ENCODE measurements at places on chromosomes 13 and 19.

- DNase-seq = peak; percentile 54
These were observed 29.9 kb upstream of the IRS2 start for GRCh38 chr13:109816112-109816807.

DNA sequence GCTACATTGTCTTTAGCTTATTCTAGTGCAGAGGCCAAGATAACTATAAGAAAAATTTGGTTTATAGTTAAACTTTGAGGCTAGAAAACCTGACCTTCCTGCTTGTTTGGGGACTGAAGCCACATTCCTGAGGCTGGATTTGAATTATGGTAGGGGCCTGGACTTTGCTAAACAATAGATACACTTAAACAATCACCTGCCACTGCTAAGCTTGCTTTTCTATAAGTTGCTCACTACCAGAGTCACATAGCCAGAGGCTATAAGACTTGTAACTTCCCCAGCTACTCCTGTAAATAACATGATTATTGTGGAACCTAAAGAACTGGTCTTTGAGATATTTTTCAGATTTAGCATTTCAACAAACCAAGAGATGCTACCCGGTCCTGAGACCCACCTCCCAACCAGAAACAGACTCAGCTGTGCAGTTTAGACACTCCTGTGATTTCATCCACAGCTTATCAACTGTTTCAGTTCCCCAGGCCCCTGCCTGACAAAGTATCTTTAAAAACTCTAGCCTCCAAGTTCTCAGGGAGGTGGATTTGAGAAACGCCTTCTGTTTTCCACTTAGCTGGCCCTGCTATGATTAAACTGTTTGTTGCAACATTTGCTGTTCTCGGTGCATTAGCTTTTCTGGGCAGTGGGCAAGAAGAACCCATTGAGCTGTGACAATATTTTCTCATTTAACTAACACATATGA lies 77.7 kb downstream of the MIPEP start:
- no peak for DNase-seq

DNA sequence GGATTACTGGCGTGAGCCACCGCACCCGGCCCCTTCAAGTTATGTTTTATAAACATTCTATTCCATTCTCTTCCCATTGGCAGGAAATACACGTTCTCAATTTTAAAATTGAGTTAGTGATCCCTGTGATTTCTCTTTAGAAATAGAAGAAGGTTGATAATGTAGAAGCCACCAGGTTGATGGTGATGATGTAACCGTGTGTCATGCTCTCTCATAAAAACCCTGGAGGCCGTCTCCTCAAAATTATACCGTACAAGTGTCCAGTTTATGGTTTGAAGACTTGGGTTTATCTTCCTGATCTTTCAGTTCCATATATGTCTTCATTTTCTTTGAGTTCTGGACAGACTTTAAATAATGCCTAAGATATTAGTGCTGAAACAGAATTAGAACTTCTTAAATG lies 32.2 kb downstream of the COG3 start:
- DNase-seq = no peak

- DNase-seq = no peak
These were observed 60.9 kb downstream of the LIG4 start for GRCh38 chr13:108154421-108154858.

- DNase-seq = peak; percentile 82
These were observed 51.0 kb downstream of the LYL1 start for GRCh38 chr19:13051557-13052165.

DNA sequence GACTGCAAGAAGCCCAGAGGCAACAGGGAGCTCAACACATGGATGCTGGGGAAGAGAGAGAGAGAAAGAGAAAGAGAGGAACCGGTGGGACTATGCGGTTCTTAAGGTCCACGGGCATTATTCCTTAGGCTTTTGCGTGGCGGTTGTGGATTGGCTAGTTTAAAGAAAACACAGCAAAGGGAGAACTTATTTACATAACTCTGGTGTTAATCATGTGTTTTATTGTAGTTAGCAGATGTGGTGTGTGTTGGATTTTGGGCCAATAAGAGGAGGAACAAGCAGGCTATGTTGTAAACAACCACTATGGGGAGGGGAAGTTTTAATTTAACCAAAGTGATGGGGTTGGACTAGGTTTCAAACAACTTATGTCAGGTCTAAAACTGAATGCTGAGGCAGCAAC lies 275.3 kb upstream of the KLF12 start:
- no peak for DNase-seq

- no peak for DNase-seq
These were observed 42.1 kb upstream of the C1QTNF9 start for GRCh38 chr13:24267274-24267673.

- DNase-seq = no peak
These were observed 62.9 kb upstream of the SPATA13 start for GRCh38 chr13:24097667-24098066.

DNA sequence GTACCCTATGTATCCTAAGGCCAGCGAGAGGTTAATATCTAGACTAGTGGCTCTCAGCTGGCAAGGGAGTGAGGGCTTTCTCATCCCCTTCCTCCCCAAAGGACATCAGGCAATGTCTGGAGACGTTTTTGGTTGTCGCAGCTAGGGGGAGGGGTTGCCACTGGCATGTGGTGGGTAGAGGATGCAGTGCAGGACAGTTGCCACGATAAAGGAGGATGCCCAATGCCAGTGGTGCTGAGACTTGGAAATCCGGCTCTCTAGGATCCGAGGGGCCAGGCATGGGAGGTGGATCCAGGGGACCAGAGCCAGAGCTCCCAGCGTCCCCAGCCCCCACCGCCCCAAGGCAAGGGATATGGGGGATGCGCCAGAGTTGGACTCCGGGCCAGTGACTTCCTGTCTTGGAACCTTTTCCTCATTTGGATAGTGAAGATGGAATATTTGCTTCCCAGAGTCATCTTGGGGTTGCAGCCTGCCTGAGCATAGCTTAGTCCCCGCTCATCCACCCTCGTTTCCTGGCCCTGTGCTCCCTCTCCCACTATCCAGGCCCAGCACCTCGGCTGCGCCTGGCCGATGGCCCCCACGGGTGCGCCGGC lies 4.9 kb downstream of the SSC5D start:
- no peak for DNase-seq

DNA sequence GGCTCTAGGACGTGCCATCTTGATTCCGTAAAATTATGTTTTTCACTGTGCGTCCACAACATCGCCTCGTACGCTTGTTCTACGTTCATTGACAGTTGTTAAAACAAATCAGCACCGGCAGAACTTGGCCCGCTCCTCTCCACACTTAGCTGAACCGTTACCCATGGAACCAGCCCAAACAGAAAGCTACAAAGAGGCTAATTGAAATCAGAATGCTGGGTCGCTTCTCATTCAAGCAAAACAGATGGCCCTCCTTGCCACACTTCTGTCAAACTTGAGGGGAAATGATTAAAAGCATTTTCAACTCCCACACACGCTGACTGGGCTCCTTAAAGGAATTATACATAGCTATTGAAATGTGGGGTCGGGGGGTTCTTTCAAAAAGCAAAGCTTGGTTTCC lies 71.6 kb downstream of the TM9SF2 start:
- peak; percentile 5 for DNase-seq

- no peak for DNase-seq
These were observed 782 bp upstream of the JUND start for GRCh38 chr19:18282021-18282787.

- no peak for DNase-seq
These were observed 411.6 kb upstream of the SLITRK5 start for GRCh38 chr13:87259479-87260083.

- DNase-seq = no peak
These were observed 83.9 kb downstream of the LRRC63 start for GRCh38 chr13:46295491-46296114.

DNA sequence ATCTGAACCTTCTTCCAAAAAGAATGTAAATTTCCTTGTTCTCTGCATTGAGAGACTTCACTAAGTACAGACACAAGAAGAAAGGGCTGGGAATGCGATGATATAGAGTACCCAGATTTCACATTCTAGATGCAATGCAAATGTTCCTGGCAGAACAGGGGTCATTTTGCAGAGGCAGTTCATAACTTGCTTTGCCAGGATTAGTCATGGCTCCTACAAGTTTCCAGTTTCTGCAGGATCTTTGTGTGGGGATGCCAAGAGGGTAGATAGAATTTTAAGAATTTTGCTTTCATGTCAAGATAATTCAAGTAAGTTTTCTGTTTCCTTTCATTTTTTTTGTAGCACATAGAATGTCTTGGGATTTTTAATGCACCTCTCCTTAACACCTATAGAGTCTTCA lies 181.2 kb downstream of the FGF9 start:
- DNase-seq = no peak

DNA sequence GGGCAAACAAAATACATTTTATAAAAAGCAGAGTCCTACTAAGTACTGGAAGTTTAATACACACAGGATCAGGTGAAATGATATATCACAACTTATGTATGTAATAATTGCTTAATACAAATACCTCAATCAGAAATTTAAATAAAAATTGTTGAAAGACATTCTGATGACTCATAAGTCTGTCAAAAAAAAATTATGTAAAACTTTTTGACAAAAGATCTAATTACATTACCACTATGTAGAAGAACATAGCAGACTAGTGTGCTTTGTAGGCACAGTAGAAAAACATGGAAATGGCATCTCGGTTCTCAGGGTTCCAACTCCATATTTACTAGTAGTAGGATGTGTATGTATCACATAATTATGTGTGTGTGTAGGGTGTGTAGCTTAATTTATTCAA lies 156.2 kb downstream of the DNAJC3 start:
- no peak for DNase-seq

DNA sequence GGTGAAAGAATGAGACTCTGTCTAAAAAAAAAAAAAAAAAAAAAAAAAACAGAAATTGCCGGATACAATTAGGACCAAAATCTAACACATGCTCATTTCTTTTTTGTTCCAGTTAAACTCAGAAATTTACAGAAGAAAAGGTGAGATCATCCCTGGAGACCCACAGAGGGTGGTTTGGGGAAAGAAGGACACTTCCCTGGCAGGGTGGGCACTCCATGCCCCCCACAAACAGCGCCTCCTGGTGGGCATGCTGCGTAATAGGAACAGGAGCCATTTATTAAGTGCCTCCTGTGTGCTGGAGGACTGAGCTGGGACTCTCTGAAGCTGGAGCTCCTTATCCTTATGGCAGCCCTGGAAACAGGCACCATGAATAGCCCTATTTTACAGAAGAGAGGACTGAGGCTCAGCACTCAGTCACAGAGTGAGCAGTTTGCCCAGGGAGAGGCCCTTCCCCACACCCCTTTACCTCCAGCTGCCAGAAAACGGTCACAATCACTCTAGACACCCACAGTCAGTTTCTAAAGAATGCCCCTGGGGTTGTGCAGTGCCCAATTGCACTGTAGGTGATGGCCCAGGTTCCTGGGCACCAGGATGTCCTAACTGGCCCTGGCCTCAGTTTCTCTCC lies 10.1 kb downstream of the C19orf38 start:
- no peak for DNase-seq

DNA sequence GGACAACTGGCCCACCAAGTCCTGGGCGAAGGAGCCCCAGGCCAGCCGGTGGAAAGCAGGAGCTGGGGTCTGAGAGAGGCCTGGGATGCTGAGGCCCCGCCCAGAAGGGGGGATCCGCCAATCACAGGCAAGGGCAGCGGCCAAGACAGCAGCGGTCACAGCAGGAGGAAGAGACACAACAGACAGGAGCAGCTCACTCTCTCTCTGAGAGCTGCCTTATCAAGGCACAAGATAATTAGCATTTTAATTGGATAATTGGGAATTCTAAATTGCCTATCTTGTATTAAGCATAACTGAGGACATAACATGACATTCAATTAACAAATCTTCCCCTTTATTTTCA lies 46.2 kb downstream of the CEBPG start:
- no peak for DNase-seq

DNA sequence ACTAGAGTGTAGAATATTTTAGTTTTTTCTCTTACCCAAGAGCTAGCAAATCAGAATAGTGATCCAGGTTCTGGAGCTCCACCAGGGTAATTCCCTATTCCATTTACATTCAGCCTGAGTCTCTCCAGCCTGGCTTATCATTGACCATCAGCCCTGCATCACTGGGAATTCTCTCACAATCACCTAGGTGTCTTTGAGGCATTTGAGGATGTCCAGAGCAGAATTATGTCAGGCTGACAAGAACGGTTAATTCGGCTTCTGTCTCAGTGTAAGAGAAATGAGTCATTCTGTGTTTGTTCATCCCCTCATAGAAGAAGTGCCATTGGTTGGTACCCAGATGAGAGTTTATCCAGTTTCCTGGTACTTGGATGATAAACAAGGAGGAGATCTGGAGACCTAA lies 180.5 kb downstream of the ZNF737 start:
- no peak for DNase-seq

DNA sequence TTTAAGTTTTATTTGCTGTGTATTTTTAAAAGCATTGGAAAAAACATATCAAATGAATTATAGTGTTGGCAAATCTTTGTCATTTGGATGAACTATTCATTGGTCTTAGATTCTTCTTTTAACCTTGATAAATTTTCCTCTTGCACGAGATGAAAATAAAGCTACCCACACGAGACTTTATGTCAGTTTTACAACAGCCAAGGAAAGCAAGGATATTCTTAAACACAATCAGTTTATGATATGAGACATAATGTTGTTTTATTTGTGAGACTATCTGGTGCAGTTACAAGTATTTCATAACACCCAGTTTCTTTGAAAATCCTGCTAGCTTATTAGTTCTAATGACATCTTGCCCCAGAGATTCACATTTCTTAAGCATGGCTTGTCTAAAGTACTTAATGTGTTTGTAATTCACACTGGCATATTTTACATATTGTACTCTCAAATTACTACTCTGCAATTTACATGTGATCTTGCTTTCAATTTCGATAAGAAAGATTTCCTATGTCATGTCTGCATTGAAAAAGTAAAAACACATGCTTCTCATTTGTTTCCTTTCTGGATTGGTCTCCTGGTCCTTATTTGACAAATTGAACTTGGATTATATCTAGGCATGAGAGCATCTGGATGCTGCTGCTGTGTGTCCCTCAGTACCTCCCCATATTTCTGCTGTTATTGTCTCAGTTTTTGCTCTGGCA lies 955.5 kb upstream of the PCDH9 start:
- DNase-seq = no peak

DNA sequence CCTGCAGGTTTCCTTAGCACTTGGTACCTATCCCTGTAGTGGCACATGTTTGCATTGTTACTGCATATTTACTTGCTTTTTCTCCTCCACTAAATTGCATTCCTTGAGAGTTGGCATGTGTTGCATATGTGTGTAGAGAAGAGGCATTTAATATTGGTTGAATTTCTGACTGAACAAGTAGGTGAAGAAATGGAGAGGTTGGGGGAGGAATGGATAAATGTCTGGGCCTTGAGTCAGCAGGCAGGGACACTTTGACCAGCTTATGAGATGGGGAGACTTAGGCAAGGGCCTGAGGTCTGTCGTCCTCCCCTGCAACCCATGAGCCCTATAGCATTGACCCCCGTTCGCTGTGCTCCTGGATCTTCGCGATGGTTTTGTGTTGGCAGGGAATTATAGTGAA lies 2.0 kb upstream of the GPR18 start:
- DNase-seq = no peak
